ENCODE measurements at places on chromosomes 1 and 21.

- DNase-seq = no peak
These were observed 2.7 kb downstream of the ZBTB21 start for GRCh38 chr21:42007356-42007940.

DNA sequence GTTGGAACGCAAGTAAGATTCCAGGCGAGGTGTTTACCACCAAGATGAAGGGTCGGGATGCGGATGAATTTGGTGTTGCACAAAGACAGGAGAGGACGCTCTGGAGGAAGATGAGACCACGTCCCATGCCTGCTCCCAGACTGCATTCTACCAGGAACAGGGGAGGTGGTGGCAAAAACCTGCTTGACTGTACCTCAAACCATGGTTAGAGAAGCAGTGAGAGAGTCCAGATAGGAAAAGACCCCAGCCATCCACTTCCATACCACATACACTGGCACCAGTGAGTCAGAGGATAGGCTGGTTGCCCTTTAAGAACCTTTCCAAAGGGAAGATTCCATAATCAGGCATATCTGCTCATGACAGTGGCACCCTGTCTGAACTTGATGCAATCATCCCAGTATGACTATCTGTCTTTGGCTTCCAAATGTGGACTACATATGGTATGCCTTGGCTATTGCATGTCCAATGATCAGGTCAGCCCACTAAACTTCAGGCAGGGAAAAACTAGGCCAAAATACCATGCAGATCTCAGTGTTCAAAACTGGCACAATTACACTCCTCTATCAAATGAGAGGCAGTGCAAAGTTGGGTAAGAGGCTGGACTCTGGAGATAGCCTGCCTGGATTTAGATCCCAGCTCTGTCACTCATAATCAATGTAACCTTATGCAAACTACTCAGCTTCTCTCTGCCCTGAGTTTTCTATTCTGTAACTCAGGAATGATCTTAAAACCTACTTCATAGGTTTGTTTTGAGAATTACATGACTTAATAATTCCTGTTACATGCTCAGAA, 20.6 kb downstream of the NPR1 start:
- no peak for DNase-seq

- DNase-seq = peak; percentile 97
These were observed 29.1 kb upstream of the GRHL3 start for GRCh38 chr1:24289937-24290595.

DNA sequence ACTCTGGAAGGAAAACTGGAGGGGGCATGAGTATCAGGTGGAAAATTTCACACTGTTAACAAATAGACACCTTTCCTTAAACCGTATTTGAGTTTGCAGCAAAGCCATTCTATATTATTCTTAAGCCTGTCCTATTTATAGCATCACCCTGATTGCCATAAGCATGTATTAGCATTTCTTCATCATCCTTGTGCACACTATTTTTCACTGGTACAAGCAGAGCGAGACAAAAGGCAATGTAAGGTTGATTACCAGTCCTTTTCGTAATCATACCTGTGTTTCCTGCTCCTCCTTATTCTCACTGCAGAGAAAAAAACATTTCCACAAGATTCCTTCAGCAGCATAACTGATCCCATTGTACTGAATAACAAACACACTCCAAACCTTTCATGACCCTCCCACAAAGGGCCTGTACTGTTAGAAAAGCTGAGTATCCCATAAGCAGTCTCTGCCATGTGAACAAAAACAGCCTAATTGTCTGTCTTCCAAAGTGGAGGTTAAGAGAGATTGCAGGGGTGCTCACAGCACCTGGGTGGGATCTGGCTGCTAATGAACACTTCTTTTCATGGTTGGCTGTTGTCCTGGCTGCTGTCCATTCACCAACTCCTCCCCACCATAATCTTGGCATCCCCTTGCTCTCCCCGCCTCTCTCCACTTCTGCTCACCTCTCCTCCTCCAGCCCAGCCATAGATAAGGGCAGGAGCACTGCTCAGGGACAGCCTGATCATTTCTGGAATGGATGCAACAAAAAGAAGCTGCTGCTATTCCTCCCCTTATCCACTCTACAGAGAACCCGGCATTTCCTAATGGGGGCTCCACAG, 30.4 kb downstream of the VTCN1 start:
- DNase-seq = no peak

GRCh38 chr1:49106445-49106844, 329.8 kb upstream of the BEND5 start:
- DNase-seq = no peak

GRCh38 chr1:181910905-181911304, 150.6 kb downstream of the ZNF648 start:
- DNase-seq = no peak
